Stimulated activated CD4-positive, alpha-beta T cell treated with anti-CD3 and anti-CD28 coated beads, Interleukin-1b, Interleukin-23, amount 100 ng/mL, for 4 hours (primary cell): ENCODE measurements at places on chromosomes 1 and 21.

DNA sequence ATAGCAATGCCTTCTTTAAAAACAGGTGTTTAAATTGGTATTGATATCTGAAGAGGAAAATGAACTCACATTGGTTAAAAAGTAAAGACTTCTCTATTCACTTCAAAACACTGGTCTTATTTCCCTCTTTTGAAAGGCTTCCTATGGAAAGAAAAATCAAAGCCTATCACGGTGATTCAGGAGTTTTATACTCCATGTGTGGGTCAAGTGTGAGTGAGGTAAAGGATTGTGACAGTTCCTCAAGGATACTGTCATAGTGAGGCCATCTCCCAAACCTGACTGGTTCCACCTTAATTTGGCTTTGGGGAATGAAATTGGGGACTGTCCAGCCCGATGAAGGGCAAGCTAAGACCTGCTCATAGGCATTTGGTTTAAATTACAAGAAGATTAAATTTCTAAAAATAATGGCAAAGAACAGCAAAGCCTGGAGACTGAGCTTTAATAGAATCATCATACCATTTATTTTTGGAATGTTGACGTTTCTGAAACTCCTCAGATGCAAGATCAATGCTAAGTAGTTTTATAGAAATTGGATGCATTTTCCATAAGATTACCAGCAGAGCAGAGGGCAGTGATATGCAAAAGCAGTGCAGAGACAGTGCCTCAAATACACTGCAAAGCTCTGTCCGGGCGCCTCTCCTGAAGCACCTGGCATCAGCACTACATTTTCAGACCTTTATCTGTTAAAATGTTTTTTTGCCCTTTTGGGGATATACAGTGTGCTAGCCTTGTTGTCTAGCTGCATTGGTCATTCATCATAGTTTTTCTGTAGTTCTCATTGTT is 302.1 kb upstream of the SGIP1 start:
- DNase-seq = no peak

DNA sequence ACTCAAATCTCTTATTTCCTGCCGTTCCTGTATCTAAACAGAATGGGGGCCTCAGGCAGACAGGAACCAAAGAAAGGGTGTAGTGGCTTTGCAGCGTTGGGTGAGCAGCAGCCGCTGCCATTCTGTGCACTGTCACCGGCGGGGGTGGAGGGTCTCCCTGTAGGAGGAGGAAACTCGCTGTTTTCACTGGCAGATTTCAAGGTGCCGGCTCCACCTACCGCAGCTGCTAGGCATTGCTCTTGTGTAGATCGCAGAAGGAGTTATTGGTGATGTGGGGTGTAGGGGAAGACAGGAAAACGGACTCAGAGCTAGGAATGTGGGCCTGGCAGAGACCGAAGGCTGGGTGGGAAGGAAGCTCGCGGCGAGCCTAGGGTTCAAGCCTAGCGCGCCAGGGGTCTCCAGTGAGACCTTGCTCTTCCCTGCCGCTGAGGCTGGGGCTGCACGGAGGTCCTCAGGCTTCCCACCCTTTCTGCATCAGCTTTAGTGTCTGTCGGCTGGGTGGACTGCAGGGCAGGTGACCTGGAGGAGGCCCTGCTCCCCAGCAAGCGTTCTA is 20.8 kb downstream of the ATP5PO start:
- peak; percentile 61 for DNase-seq

DNA sequence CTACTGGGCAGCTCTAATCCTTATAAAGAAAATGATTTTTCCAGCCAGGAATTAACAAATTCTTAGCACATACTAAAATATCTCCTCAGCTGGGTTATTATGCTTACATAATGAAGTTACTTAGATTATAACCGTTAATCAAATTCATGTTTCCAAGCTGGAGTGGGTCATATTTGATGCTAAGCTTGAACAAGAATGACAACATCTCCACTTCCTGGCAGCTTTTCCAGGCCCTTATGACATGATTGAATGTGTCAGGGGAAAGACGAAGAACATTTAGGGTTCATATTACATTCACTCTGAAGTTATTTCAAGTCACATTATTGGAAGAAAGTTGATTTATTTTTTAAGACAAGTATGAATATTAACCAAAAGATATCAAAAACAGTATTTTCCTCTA is 333.7 kb downstream of the PCP4 start:
- DNase-seq = no peak

- no peak for DNase-seq
Observed at GRCh38 chr1:82337635-82338034, 536.9 kb downstream of the ADGRL2 start.

- no peak for DNase-seq
Observed at GRCh38 chr1:194959795-194960194, 1648.4 kb downstream of the KCNT2 start.

GRCh38 chr1:232655028-232655745 is 25.3 kb upstream of the SIPA1L2 start:
- no peak for DNase-seq

GRCh38 chr1:25906644-25907300 is 553 bp upstream of the STMN1 start:
- peak; percentile 17 for DNase-seq

- DNase-seq = no peak
Observed at GRCh38 chr1:219906924-219907771, 21.2 kb downstream of the SLC30A10 start.

DNA sequence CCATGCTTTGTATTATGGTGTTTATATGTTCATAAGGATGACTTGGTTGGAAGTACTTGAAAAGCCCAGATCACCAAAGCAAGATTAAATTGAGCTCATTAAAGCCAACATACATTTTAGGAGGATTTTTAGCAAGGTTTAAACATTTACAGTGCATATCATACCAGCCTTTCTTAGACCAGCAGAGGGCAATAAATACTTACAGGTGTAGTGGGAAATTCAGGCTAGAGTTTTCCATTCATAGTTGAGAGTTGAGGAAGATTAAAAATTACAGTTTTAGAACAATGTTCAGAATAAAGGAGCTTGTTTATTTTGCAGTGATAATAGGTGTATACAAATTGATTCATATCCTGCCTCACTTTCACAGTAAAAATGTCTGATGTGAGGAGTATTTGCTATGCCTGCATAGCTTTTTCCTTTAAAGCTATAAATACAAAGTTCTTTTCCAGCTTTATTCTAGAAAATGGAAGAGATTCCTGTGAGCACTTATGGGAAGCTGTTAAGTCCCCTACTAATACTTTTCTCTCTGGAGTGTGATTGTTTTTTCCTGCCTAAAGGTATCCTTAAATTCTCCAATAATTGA is 35.3 kb downstream of the DTL start:
- no peak for DNase-seq

DNA sequence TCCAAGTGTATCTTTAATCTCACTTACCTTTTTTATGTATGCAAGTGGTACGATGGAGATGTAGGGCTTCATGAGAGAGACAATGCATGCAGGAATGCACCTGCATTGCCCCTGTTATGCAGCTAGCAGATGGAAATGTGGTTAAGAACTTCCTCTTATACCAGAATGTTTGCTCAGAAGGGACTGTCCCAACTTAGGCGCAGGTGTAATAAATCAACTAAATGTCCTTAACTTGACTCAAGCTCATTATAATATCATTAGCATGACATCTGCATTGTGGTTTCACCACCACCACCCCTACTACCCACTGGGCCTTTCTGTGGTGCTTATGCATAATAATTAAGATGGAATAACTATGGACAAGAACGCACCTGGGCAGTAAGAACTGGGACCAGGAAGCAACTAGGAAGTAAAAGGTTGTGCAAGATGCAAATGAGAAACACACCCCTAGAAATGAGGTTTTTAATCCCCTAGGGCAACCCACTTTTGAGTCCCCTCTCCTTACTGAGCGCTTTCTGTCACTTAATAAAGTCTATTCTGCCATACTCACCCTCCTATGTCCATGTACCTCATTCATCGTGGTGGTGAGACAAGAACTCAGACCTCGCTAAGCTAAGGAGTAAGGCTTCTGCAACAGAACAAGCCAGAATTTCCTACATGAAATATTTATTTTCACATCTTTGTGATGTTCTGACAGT is 1103.3 kb upstream of the B3GALT2 start:
- DNase-seq = no peak

- no peak for DNase-seq
Observed at GRCh38 chr1:72918940-72919339, 636.6 kb upstream of the NEGR1 start.
